ENCODE measurements at places on chromosomes 13 and 19.

DNA sequence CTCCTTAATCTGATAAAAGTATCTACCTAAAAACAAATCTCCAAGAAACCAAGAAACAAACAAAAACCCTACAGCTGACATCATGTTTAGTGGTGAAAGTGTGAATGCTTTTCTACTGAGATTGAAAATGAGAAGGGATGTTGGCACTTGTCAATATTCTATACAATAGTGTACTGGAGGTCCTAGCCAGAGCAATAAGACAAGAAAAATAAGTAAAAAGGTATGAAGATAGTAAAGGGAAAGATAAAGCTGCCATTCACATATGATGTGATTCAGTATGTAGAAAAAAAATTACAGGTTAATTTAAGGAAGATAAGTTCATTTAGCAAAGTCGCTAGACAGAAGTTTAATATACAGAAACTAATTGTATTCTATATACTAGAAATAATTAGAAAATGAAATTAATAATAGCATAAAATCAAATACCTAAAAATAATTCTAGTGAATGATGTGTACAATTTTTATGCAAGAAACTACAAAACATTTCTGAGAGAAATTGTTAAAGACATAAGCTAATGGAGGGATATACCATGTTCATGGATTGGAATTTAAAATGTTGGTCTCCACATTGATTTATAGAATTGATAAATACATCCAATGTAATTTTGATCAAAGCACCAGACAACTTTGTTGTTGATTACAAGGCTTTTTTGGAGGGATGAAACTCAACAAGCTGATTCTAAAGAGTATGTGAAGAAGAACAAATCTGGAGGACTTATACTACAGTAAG is 2.4 kb upstream of the SLC7A10 start:
- no peak for DNase-seq

GRCh38 chr13:102049853-102050252 is 352.0 kb downstream of the FGF14 start:
- DNase-seq, result no peak

- no peak for DNase-seq
Measured at GRCh38 chr13:27125357-27126282, 46.0 kb downstream of the USP12 start.

- DNase-seq, result no peak
Measured at GRCh38 chr19:5863030-5863665, 7.2 kb downstream of the FUT5 start.

GRCh38 chr13:37074703-37075102 is 15.2 kb upstream of the SUPT20H start:
- DNase-seq, result peak; percentile 26

DNA sequence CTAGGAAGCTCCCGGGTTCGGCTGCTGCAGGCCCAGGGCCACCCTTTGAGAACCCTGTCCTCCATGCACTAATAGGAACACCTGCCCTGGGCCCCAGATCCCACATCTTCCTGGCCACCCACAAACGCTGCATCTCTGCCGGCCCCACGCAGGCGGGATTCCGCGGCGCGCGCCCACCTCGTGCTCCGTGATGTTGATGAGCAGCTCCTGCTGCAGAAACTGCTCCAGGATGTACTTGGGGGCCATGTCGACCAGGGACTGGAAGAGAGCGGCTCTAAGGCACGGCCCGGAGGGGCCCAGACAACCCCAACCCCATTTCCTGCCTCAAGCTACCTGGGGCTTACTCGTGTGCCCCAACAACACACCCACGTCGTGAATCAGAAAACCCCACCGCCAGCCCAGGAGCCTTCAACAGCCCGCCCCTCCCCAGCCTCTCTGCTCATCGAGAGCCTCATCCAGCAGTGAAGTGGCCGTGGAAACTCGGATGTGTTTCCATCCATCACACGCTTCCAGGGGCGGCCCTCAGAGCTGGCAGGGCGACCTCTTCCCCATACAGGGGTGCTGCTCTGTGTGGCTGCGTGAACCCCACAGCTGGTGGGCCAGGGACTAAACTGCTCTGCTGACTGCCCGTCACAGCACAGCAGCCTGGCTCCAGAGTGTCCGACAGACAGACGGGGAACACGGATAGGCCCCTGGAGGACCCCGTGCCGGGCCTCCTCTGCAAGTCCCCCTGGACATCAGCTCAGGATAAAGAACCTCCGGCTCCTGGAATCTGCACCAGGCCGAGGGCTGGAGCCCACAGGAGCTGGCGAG is 4.2 kb downstream of the POLR2E start:
- DNase-seq, result no peak

- no peak for DNase-seq
Measured at GRCh38 chr13:46012404-46012803, 40.1 kb downstream of the ZC3H13 start.

DNA sequence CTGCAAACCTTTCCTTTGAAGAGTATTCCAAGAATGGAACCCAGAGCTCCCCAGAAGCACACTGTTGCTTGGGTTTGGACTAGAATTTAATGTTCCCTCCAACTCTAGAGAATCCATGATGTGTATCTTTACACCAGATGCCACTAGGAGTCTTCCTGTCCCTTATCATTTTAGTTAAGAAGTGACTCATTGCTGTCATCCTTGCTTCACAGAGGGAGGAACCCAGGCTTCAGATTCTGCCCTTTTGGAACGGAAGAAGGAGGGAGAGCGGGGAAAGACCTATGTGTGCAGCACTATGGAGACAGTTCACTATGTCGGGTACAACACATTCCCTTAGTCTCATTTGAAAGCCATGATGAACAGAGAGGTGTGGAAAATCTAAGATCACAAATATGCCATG is 2.1 kb upstream of the ATP12A start:
- no peak for DNase-seq

DNA sequence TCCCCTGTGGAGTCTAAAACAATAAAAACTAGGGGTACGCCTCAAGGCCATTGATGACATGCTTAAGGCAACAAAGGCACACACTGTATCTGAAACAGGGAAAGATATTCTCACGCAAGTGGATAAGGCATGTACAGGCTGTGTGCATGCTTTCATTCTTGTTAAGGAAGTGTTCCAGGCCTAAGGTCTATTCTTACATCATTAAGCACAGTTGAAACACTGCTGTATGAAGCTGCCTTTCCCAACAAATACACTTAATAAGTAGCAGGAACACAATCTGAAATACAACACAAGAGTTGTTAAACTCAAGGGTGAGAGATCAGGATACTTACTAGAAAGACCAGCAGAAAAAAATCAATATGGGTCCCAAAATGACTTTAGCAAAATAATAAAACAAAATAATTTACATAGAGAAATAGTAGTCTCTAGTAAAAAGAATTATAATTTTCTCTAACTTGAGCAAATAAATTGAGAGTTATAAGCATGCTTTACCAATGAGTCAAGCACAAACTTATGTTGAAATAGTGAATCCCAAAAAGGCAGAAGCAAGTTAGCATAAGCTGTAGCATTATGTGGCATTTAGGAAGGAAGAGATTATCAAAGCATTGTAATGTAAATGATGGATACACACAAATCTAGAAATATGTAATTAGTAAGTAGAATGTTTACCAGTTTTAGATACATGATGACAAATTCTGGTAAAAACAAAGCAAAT is 796.9 kb downstream of the SLITRK1 start:
- DNase-seq, result no peak

DNA sequence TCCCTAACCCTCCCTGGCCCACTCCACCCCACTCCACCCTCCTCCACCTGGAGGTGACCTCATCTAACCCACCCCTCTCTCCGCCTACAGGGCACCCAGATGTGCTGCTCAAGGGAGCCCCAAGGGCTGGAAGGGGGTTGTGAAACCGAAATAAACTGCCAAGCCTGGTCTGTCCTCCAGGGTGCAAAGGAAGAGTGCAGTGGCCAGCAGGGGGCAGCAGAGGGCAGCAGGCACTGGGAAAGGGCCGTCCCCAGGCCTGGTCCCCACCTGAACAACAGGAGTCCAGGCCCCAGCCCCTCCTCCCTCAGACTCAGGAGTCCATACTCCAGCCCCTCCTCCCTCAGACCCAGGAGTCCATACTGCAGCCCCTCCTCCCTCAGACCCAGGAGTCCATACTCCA is 8.4 kb upstream of the BCAM start:
- peak; percentile 79 for DNase-seq
